ENCODE measurements at places on chromosomes 1 and 21. TPM values are rescaled to one million over a fixed set of nuclear protein-coding genes. Genes with fewer than 3 reads are reported as not detected.

LPAR3 gene
- 0.94 TPM for total RNA-seq

C4BPA gene
- not detected for total RNA-seq

CCDC28B gene
- 71.4 TPM for total RNA-seq

CYP2J2 gene
- total RNA-seq = 2.7 TPM

LIN28A gene
- total RNA-seq = not detected

CD34 gene
- total RNA-seq = not detected

RNF11 gene
- total RNA-seq = 27.5 TPM

- H3K36me3 ChIP-seq = no peaks in the 10 kb centered on the region
- no peak for DNase-seq
- H3K27ac ChIP-seq = peak overlapping the region; percentile 63
- peaks cover 1% of the 10 kb centered on the region for H3K4me1 ChIP-seq
- no peaks in the 10 kb centered on the region for H3K27me3 ChIP-seq
Measured at GRCh38 chr1:1954831-1955441, 35.9 kb upstream of the TMEM52 start.

GRCh38 chr1:200409203-200409760 lies 554 bp downstream of the ZNF281 start:
- peak overlapping the region; percentile 91 for H3K4me3 ChIP-seq
- H3K4me1 ChIP-seq = peaks cover 51% of the 10 kb centered on the region
- peak overlapping the region; percentile 93 for H3K27ac ChIP-seq
- H3K27me3 ChIP-seq = peaks cover 2% of the 10 kb centered on the region
- DNase-seq = peak; percentile 54

GRCh38 chr1:48693674-48694320 lies 82.9 kb downstream of the BEND5 start:
- no peaks in the 10 kb centered on the region for H3K4me1 ChIP-seq
- DNase-seq = no peak
- H3K27me3 ChIP-seq = no peaks in the 10 kb centered on the region
- no peaks in the 10 kb centered on the region for H3K36me3 ChIP-seq
- H3K27ac ChIP-seq = no peak overlapping the region

DNA sequence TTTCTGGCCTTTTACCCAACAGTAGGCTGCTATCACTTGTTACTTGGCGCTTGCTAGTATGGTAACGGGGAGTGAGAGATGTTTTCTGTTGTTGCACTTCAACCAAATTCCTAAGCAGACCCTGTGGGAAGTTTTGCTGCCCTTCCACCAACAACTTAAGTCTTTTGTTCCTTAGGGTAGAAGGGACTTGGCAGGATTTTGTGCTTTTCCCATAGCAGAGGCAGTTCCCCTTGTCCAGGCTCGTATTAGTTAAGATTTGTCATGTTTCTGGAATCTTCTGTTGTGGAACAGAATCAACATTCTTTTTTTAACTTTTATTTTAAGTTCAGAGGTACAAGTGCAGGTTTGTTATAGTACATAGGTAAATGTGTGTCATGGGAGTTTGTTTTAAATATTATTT lies 73.2 kb upstream of the SGIP1 start:
- peaks cover 9% of the 10 kb centered on the region for H3K27me3 ChIP-seq
- no peak overlapping the region for H3K4me3 ChIP-seq
- DNase-seq = no peak
- no peaks in the 10 kb centered on the region for H3K36me3 ChIP-seq
- no peaks in the 10 kb centered on the region for H3K4me1 ChIP-seq
- no peak overlapping the region for H3K27ac ChIP-seq

DNA sequence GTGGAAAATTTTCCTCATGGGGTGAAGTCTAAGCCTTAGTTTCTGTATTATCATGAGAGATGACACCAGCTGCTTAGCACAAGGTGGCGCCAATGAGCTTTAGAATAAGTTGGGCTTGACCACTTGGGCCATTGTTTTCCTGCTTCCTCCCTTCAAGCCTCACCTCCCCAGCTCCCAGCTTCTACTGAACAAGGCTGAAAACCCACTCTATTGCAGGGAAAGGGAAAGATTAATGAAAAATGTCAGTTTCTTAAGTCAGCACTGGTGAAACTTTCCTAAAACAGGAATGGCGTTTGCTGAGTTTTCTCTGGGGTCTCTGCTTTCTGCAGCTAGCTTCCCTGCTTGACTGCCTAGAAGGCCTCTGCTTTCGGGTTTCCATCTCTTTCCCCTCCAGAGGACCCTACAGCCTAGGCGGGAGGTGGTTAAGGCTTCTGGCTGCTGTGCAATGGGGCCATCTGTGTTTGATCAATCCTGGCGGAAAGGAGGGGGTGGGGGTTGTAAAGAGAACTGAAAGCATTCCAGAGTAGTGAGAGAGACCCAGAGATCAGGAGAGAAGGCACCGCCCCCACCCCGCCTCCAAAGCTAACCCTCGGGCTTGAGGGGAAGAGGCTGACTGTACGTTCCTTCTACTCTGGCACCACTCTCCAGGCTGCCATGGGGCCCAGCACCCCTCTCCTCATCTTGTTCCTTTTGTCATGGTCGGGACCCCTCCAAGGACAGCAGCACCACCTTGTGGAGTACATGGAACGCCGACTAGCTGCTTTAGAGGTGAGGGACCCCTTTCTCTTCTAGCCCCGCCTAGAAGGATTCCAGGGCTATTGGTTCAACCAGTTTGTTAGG lies at the start of gene OLFML3:
OLFML3 (plus strand) TSS at position 612 of the 840 bp plus-strand sequence; CDS start at position 655, 43 bp downstream.
- peak; percentile 76 for DNase-seq
- peaks cover 49% of the 10 kb centered on the region for H3K4me1 ChIP-seq
- peaks cover 25% of the 10 kb centered on the region for H3K36me3 ChIP-seq

GRCh38 chr1:20248971-20249612 lies 41.6 kb upstream of the VWA5B1 start:
- peak overlapping the region; percentile 95 for H3K27ac ChIP-seq
- peaks cover 2% of the 10 kb centered on the region for H3K36me3 ChIP-seq
- peaks cover 17% of the 10 kb centered on the region for H3K4me1 ChIP-seq
- DNase-seq = peak; percentile 61
- peak overlapping the region; percentile 63 for H3K4me3 ChIP-seq

GRCh38 chr1:210876275-210876674 lies 257.7 kb downstream of the KCNH1 start:
- H3K27ac ChIP-seq = no peak overlapping the region
- H3K4me3 ChIP-seq = no peak overlapping the region
- peaks cover 2% of the 10 kb centered on the region for H3K27me3 ChIP-seq
- no peak for DNase-seq

- no peaks in the 10 kb centered on the region for H3K4me1 ChIP-seq
- H3K36me3 ChIP-seq = no peaks in the 10 kb centered on the region
- H3K27me3 ChIP-seq = no peaks in the 10 kb centered on the region
- no peak overlapping the region for H3K27ac ChIP-seq
- H3K4me3 ChIP-seq = no peak overlapping the region
Measured at GRCh38 chr1:185934476-185935189, 200.4 kb downstream of the HMCN1 start.

- no peak overlapping the region for H3K4me3 ChIP-seq
- no peaks in the 10 kb centered on the region for H3K36me3 ChIP-seq
- H3K27ac ChIP-seq = no peak overlapping the region
- H3K4me1 ChIP-seq = no peaks in the 10 kb centered on the region
- no peaks in the 10 kb centered on the region for H3K27me3 ChIP-seq
Measured at GRCh38 chr1:72635719-72636118, 353.4 kb upstream of the NEGR1 start.

DNA sequence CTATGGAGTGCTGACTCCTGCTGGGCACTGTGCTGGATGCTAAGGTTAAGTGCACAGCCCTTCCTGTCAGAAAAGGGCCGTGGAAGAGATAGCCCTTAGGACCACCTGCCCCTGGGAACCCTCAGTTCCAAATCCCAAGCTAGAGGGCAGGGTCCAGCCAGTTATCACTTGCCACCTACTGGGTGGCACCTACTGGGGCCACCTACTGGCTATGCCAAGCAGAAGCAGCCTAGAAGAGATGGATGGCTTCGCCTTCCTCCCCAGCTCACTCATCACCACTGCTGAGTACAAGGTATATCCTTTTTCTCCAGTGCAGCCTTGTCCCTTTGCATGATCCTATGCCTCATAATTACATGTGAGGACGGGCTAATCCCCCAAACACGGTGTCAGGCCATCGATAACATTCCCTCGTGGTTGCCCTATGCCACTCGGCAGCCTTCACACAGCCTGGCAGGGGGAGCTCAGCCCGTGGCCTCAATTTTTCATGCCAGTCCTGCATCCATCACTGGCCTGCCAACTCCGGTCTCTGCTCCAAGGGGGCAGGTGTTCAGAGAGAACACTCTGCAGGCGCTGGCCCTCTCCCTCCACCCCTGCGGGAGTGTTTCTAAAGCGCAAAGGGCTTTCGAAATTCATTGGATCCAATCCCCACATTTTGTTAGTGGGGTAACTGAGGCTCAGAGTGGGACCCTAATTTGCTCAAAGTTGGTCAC lies 49.0 kb downstream of the SYT2 start:
- no peaks in the 10 kb centered on the region for H3K4me1 ChIP-seq
- no peak for DNase-seq
- no peak overlapping the region for H3K4me3 ChIP-seq
- peaks cover 25% of the 10 kb centered on the region for H3K27me3 ChIP-seq
- no peak overlapping the region for H3K27ac ChIP-seq

GRCh38 chr1:185337246-185337645 lies 20.2 kb upstream of the IVNS1ABP start:
- peak overlapping the region; percentile 47 for H3K27ac ChIP-seq
- H3K36me3 ChIP-seq = peaks cover 39% of the 10 kb centered on the region
- H3K4me1 ChIP-seq = peaks cover 63% of the 10 kb centered on the region
- no peak for DNase-seq

GRCh38 chr1:34858901-34859445 lies 576 bp downstream of the SMIM12 start:
- peak overlapping the region; percentile 99 for H3K4me3 ChIP-seq
- no peaks in the 10 kb centered on the region for H3K27me3 ChIP-seq
- peak overlapping the region; percentile 96 for H3K27ac ChIP-seq
- peaks cover 54% of the 10 kb centered on the region for H3K4me1 ChIP-seq

- no peak for DNase-seq
- no peak overlapping the region for H3K27ac ChIP-seq
Measured at GRCh38 chr1:233707153-233707879, 93.4 kb downstream of the KCNK1 start.

DNA sequence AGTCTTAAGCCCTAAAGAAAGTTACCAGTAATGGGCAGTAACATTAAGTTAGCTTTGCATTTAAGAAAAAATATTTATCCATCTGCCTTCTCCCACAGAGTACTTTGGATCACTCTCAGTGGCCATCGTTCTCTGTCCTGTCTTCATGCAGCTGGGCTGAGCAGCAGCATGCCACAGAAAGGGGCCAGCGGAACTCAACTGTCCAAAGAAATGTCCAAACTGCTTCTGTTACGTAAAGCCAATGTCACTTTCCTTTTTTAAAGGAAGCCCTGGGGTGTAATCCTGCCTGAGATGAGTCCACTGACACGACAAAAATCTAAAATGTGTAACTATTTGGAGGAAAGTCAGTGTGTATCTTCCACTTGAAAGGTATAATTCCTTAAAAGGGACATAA lies 291.6 kb downstream of the SMYD3 start:
- no peaks in the 10 kb centered on the region for H3K36me3 ChIP-seq
- H3K4me3 ChIP-seq = no peak overlapping the region
- peaks cover 2% of the 10 kb centered on the region for H3K4me1 ChIP-seq

GRCh38 chr1:60223158-60223557 lies 149.6 kb upstream of the C1orf87 start:
- no peaks in the 10 kb centered on the region for H3K36me3 ChIP-seq
- no peaks in the 10 kb centered on the region for H3K27me3 ChIP-seq
- H3K27ac ChIP-seq = no peak overlapping the region
- DNase-seq = no peak
- H3K4me3 ChIP-seq = no peak overlapping the region

- peaks cover 43% of the 10 kb centered on the region for H3K4me1 ChIP-seq
- H3K27me3 ChIP-seq = no peaks in the 10 kb centered on the region
- no peak overlapping the region for H3K27ac ChIP-seq
Measured at GRCh38 chr1:230080822-230081221, 13.8 kb downstream of the GALNT2 start.

GRCh38 chr1:8790987-8791386 lies 26.5 kb downstream of the RERE start:
- H3K4me3 ChIP-seq = no peak overlapping the region
- no peaks in the 10 kb centered on the region for H3K36me3 ChIP-seq
- no peak overlapping the region for H3K27ac ChIP-seq
- H3K27me3 ChIP-seq = no peaks in the 10 kb centered on the region

DNA sequence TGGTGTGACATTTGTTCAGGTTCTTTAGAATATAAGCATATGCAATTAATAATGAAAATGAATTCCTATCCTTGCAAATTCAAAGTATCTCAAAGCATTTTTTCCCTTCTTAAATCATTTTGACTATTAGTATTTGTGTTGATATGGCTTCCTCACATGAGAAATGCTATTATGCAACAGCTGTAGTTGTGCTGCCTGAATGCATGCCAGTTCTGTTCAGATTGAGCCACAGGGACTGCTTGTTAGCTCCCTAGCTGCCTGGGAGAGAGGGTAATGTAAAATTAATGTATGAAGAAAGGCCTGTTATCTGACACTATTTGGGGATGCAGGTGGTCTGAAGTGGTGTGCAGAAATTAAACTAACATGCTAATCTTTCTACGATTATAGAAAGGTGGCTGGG lies 45.5 kb downstream of the CACHD1 start:
- H3K4me1 ChIP-seq = no peaks in the 10 kb centered on the region
- no peaks in the 10 kb centered on the region for H3K27me3 ChIP-seq
- no peaks in the 10 kb centered on the region for H3K36me3 ChIP-seq
- H3K27ac ChIP-seq = no peak overlapping the region
- H3K4me3 ChIP-seq = no peak overlapping the region
- no peak for DNase-seq

DNA sequence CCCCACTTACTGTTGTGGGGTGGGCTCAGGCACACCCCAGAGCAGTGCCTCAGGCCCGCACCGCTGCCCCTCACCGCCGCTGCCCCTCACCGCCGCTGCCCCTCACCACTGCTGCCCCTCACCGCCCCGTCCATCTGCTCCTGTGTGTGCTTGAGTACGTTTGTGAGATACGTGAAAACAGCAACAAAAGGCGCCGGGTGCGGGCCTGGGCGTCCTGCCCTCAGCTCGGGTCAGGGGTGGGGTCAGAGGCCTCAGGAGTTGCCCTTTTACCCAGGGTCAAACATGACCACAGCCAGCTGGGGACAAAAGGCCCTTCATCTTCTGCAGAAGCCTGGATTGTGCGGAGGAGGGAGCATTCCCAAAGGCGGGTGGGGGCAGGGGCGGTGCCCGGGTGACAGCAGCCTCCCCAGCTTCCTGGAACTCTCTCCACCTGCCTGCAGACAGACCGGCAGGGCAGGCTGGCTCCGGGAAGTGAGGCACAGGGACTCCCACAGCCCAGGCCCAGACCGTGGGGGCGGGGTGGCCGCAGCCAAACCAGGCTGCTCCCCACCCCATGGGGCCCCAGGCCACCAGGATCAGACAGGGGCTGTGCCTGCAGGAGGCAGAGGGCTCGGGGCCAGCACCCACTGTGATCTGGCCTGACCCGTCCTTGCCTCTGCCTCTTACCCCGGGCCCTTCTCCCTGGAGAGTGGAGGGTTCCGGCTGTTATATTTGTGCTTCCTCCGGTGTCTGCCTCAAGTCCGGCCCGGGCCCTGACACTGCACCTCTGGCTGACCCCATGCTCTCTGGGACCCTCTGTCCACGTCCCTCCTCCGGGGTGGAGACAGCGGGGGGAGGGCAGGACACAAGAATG lies 2.3 kb upstream of the VWA1 start:
- H3K27me3 ChIP-seq = peaks cover 16% of the 10 kb centered on the region
- no peak overlapping the region for H3K4me3 ChIP-seq
- no peaks in the 10 kb centered on the region for H3K36me3 ChIP-seq

DNA sequence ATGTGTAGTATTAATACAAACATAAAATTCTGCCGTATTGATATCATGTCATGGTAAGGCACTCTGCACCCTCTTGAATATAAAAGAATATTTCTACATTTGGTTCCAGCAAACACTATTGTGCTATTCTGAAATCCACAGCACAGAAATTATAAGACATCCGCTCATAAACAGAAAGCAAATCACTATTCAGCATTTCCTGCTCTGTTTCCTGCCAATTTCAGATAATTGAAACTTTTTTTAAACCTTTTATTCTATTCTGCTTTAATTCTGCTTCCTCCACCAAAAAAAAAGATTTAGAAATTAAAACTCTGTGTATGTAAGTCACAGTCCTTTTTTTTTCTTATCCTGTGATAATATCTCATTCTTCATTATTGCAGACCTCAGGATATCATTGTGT lies 39.6 kb upstream of the PLEKHO1 start:
- peaks cover 65% of the 10 kb centered on the region for H3K36me3 ChIP-seq
- H3K4me3 ChIP-seq = peak overlapping the region; percentile 72
- H3K27ac ChIP-seq = peak overlapping the region; percentile 91
